EL (cell line): ENCODE measurements at places on chromosomes 12 and 14.

DNA sequence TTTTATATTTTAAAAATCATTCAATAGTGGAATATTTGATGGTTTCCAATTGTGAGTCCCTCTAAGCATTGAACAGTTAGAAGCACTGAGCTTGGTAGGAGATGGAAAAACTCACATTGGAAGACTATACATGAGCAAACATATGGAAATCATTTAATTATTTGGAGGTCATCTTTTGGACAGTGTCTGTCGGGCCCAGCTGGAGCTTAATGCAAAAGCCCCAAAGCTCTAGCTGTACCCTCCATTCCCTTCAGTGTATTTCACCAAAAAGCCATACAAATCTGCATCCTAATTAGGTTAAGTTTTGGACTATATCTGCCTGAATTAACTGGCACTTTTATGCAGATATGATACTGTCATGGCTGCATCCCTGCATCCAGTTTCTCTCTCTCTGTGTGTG, 365.7 kb downstream of the FLRT2 start:
- DNase-seq = no peak

DNA sequence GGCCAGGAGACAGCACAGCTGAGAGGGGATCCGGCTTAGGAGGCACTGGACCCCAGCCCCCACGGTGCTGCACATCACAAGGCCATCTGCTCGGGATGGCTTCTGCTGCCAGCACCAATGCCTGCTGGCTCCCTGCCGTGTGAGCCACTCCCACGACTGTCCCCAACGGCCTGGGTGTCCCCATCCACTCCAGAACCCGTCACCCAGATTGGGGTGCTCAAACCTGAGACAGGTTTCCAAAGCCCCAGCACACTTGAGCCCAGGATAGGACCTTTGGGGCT, 102.4 kb downstream of the RFLNA start:
- DNase-seq = no peak

GRCh38 chr14:76780875-76781647, 19.8 kb downstream of the VASH1 start:
- DNase-seq = no peak

DNA sequence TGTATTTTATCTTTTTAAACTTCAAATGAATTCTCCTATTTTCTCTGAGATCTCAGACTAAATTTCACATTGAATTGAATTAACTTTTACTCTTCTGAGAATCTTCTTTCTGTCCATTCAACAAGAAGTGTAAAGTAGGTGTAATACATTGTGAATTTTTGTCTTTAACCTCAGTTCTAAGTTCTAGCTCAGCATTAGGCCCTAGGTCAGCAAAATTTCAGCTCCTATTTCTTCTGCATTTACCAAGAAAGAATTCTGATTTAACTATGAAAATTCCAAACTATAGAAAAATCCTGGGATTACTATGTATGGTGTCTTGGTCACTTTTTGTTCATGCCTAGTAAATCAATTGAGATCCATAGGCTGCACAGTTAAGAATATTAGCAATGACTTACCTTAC, 110.9 kb upstream of the MYF6 start:
- no peak for DNase-seq

GRCh38 chr12:119802472-119802871, 74.6 kb downstream of the CIT start:
- peak; percentile 8 for DNase-seq

- no peak for DNase-seq
Observed at GRCh38 chr14:90996967-90997366, 63.5 kb downstream of the RPS6KA5 start.

DNA sequence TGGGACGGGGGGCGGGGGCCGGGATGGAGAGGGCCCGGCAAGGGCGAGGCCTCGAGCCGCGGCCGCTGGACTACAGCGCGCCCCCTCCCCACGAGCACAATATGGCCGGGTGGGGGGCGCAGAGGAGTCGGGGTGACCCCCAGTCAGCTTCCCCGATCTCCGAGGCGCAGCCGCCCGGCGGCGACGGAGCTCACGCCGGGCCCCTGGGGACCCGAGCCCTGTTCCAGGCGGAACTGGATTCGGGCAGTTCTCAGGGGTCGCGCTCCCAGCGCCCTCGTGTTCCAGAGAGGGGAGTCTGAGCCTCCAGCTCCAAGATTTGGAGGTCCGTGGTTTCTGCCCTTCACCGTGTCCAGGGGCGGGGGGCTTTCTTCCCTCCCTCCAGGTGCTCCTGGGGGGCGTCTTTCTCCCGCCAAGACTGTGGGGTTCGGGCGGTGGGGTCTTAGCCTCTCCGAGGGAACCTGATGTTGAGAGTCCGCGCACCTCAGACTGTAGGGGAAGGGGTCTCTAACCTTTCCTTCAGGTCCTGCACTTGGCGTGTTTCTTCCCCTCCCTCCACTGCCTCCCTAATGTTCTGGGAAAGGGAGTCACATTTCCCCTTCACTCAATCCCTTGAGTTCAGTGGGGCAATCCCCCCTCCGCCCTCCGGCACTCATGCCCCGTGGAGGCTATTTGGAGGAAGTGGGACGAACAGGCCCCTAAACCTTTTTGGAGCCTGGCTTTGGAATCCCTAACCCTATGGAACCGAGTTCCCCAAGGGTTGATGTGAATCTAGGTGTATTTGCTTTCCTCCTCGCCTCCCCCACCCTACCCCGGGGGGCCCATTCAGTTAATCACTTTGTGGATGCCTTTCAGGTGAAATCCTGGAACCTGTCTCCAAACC, 584 bp downstream of the ACVR1B start:
- peak; percentile 26 for DNase-seq

GRCh38 chr14:34684578-34684977, 29.8 kb downstream of the CFL2 start:
- DNase-seq = no peak

GRCh38 chr14:68331991-68332390, 460.9 kb downstream of the ZFP36L1 start:
- no peak for DNase-seq

GRCh38 chr14:75662966-75663365, 1.9 kb downstream of the TTLL5 start:
- peak; percentile 53 for DNase-seq

GRCh38 chr14:30621354-30621939, 672 bp upstream of the SCFD1 start:
- DNase-seq = peak; percentile 39

- DNase-seq = no peak
Observed at GRCh38 chr12:92706594-92706993, 3.8 kb downstream of the PLEKHG7 start.

GRCh38 chr12:72692338-72692737, 420.2 kb downstream of the TRHDE start:
- no peak for DNase-seq

DNA sequence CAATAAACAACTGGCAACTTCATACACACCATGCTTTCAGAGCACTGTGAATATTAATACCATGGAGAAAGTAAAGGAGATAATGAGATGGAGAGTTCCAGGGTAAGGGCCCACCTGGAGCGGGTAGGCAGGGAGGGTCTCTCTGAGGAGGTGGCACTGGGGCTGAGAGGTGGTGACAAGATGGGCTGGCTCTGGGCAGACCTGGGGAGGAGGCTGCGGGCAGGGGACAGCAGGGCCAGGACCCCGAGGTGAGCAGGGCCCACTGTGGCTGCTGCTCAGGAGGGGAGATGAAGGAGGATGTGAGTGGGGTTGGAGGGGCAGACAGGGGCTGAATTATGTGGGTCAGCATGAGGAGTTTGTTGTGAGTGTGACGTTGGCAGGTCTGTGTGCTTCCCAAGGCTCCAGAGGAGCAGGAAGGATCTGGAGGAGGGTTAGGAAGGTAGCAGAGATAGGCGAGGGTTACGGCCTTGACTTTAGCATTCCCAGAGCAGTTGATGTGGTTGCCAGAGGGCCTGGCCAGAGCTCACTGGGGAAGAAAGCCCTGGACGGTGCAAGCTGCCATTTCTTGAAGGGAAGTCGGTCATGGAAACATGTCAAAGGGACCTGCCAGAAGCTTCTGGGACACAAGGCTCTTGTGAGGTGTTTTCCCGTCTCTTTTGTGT, 88.2 kb downstream of the CACNA1C start:
- DNase-seq = no peak

- no peak for DNase-seq
Observed at GRCh38 chr12:63985945-63986344, 141.4 kb downstream of the SRGAP1 start.

- no peak for DNase-seq
Observed at GRCh38 chr12:123346946-123347345, 17.7 kb downstream of the SBNO1 start.

- DNase-seq = no peak
Observed at GRCh38 chr12:93134893-93135285, 205.8 kb upstream of the EEA1 start.

DNA sequence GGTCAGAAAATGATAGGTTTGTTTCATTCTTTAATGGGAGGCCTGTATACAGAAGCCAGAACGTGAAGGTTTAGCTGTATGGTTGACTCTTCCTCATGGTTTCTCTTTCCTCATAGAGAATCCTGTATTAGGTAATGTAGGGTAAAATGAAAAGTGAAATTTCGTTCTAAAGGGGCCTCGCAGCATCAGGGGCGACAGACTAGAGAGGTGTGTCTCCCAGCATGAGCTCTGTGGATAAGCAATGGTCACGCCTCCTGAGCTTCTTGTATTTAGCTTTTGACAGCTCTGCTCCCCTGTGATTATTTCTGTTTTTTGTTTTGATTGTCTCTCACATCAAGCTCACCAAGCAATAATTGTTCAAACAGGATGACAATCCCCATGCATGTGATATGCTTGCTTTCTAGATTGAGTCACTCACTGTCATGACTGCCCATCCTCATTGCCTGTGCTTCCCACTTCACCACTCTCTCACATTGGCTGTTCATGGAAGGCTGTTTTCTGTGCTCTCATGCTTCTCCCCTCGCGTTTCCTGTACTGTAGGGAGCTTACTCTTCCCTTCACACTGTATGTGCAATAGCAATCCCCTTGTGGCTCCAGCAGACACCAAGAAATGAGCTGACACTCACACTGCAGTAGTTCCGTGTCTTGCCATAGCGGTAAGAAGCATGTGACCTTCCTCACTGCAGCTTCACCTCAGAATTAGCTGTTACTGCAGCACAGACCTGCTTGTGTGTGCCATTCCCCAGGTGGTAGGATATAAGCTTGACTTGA, 44.0 kb downstream of the RAD52 start:
- DNase-seq = no peak

DNA sequence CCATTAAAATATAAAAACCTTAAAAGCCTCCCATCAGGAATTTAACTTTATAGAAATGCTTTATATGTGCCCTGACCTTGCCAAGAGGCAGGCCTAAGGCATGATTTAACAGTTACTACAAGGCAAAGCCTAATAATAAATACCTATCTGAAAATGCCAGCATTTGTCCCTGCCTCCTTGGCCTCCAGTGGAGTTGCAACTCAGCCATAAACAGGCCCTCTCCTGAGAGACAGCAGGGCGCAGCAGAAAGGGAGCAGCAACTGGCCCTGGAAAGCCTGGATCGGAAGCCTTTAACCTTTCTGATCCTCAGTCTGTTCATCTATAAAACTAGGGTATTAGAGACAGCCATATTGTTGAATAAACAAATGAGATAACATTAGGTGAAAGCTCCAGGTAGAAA, 324.4 kb downstream of the PAWR start:
- DNase-seq = no peak

DNA sequence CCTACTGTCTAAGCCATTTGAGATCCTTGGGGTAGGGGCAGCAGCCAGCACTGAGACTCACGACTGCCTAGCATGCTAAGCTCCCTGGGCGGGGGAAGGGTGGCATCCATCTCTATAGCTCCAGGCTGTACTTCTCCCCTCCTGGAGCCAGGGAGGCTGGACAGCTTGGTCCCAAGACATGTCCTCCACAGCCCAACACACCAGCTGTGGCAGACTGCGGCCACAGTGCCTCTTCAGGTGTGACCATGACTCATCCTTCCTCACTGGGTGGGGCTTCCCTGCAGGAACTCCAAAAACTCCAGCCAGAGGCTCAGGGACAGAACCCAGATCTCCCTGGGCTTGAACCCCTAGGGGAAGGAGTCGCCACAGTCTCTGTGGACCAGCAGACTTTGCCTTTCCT, 193.9 kb downstream of the GPHN start:
- DNase-seq = no peak

DNA sequence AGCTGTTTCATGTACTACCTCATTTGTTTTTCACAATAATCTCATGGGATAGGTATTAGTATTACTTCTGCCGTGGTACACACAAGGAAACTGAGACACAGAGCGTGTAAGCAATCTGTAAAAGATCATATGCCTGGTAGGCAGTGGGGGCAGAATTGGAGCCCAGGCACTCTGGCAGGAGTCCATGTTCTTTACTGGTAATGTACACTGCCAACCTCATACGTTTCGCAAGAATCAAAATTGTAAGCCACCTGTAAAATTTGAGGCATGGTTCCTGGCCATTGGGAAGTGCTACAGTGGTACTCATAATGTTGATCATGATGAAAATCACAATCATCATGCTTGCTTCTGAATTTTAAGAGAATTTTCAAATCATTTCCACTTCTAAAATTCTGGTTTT, 40.7 kb downstream of the TMTC1 start:
- DNase-seq = no peak

DNA sequence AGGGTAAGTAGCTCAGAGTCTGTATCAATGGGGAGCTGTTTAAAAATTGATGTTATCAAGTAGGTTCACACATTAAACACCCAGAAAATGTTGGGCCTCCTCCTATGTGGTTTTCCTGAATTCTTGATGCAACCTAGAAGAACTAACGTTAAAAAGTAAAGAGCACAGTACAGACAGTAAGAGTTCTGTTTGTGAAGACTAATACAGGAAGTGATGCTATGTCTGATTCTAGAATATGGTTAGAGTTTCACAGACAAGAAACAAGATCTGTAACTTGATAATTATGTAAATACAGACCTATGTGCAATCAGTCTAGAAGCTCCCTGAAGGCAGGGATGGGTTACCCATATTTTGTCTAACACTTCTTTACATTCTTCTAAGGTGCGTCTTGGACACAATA, 214.9 kb upstream of the BTG1 start:
- DNase-seq = no peak

- peak; percentile 43 for DNase-seq
Observed at GRCh38 chr14:22333422-22334274, 255.4 kb downstream of the DAD1 start.

GRCh38 chr12:38392554-38393144, 76.1 kb downstream of the ALG10B start:
- no peak for DNase-seq

DNA sequence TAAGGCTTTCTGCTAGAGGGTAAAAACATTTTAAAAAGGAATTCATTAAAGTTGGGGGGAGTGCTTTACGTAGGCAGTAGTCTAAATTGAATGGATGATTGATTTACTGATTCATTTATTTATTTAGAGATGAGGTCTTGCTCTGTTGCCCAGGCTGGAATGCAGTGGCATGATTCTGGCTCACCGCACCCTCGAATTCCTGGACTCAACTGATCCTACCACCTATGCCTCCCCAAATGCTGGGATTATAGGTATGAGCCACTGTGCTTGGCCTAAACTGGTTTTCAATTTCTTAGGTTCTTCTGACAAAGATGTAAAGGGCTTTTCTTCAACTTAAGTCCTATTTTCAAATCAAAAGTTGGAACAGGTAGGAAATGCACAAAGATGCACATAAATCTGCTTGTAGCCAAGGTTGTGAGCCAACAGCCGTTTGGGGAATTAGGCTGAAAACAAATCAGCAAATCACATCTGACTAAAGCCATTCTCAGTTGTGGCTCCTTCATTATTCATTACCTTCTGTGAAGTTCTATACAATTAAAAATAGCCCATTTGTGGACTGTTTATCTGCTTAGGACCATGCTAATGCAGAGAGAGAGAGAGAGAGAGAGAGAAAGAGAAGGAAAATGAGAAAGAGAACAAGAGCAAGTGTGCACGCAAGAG, 218.0 kb downstream of the PPM1H start:
- DNase-seq = no peak
